Hypothalamus (tissue), 51 donors: ENCODE measurements at places on chromosomes 16 and 17.
A peak's percentile ranks its signal among the peaks of the same experiment; 100 is the strongest.

GRCh38 chr17:60358606-60359225 lies 33.2 kb downstream of the USP32 start:
- DNase-seq, result no peak

- no peak for DNase-seq
Observed at GRCh38 chr17:42117397-42118125, 3.6 kb downstream of the KAT2A start.

GRCh38 chr17:54172096-54172984 lies 349.6 kb downstream of the KIF2B start:
- peak; percentile 4 for DNase-seq

GRCh38 chr17:3814361-3814760 lies 13.4 kb upstream of the ITGAE start:
- DNase-seq, result no peak

GRCh38 chr17:55563363-55563762 lies 52.1 kb upstream of the SMIM36 start:
- no peak for DNase-seq

DNA sequence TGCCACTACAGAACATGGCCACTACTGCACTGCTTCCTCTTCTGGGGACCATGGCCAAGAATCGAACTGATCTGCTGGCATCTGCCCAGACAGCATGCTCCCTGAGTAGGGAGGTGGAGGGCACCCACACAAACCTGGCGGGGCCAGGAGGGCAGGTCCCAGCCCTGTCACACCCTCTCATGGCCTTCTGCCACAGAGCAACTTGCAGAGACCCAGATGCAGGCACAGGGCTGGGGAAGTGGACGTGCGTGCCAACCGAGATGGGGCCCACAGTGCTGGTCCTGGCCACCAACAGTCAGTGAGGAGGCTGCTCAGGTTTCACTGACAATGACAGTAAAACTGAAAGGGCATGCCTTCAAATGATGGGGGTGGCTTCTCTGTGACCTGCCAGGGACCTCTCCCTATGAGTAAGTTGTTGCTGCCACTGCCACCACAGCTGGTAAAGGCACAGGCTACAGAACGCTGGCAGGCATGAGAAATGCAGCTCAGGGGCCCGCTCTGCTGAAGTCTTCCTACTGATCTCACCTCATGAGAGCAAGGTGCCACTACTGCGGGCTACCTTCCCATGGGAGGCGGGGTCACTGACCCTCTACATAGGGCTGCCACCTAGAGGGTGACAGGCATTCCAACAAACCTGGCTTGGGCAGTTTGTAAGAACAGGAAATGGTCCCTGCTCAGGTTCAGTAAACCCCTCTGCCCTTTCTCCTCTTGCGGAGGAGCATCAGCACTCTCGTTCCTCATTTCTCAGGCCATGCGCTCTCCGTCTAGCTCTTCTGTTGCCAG lies 15.5 kb downstream of the HIC1 start:
- no peak for DNase-seq

GRCh38 chr17:76584427-76585032 lies 1.1 kb downstream of the ST6GALNAC2 start:
- DNase-seq, result no peak

GRCh38 chr16:62573466-62573865 lies 537.2 kb upstream of the CDH8 start:
- no peak for DNase-seq

DNA sequence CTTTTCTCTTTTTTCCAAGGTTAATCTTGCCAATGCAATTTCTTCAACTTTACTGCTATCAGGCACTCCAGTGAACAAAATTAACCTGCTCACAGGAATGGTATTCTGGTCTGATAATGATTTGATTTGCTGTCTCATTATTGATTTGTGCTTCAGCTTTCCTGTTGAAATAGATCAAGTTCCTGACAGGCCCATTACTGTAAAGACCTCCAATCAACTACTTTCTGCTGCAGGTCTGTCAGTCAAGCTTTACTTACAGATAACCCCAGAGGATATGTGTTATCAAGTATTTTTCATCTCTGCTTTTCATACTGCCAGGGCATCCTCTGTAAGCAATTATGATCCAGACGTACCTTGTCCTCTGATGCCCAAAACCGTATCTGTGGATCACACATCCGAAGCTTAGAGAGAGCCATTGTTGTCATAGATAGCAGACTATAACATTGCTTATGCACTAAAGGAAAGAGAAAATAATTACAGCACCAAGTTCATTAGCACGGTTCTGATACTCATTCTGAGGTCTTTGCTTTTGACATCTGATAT lies 215.6 kb downstream of the PHKB start:
- DNase-seq, result no peak

DNA sequence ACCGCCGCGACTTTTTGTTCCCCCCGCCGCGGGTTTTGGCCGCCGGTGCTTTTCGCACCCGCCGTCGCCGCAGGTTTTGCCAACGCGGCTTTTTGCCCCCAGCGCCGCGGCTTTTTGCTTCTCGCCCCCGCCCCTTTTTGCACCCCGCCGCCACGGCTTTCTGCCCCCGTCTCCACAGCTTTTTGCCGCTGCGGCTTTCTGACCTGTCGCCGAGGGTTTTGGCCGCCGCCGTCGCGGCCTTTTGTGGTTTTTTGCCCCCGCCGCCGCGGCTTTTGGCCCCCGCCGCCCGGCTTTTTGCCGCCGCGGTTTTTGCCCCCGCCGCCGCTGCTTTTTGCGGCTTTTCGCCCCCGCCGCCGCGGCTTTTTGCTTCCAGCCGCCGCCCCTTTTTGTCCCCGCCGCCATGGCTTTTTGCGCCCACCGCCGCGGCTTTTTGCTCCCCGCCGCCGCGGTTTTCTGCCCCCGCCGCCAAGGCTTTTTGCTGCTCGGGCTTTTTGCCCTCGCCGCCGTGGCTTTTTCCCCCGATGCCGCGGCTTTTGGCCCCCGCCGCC lies 151.1 kb downstream of the KCNJ18 start:
- no peak for DNase-seq

GRCh38 chr16:75931043-75931442 lies 204.8 kb upstream of the CPHXL start:
- no peak for DNase-seq

DNA sequence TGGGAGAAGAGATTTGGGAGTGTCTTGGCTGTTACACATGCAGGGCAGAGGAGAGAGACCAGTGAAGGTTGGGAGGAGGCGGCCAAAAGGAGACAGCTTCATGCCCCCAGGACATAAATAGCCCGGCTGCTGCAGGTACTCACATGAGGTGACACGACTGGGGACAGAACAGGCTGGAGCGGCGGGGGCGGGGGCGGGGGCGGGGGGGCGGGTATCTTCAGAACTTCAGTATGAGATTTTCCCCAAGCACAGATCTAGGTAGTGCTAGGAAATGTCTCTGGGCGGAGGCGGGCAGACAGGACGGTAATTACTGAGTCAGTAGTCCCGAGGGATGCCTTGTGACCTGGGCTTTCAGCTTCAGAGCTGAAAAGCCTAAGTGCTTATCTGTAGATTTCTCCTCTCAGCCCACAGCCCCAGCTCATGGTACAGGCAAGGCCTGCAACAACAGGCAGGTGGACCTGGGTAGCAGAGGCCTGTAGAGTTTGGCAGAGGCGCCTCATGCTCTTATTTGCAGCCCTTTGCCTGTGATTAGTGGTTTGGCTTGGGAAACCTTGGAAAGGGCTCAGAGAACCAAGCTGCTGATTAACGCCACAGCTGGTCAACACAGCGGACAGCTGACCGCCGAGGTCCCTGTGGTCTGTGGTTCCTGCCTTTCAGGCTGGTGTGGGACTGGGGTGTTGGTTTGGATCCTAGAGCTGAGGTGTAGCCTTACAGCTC lies 24.5 kb downstream of the UNK start:
- DNase-seq, result no peak

GRCh38 chr17:9668517-9668916 lies 23.2 kb downstream of the USP43 start:
- DNase-seq, result no peak

DNA sequence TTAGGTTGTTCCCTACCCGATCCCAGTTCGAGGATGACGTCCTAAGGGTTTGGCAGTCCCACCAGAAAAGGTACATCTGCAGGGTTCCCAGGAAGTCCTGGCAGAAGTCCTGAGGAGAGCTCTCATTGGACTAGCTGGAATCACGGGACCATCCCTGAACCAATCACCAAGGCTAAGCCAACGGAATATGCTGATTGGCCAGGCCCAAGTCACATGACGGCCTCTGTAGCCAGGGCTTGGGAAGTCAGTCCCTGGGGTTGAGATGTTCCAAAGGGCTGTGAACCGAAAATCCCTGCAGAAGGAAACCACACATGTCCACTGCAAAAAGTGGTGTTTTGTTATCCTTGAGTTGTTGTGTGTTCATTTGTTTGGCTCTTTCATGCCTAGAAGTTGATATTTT lies 68.2 kb upstream of the ZNF423 start:
- no peak for DNase-seq

DNA sequence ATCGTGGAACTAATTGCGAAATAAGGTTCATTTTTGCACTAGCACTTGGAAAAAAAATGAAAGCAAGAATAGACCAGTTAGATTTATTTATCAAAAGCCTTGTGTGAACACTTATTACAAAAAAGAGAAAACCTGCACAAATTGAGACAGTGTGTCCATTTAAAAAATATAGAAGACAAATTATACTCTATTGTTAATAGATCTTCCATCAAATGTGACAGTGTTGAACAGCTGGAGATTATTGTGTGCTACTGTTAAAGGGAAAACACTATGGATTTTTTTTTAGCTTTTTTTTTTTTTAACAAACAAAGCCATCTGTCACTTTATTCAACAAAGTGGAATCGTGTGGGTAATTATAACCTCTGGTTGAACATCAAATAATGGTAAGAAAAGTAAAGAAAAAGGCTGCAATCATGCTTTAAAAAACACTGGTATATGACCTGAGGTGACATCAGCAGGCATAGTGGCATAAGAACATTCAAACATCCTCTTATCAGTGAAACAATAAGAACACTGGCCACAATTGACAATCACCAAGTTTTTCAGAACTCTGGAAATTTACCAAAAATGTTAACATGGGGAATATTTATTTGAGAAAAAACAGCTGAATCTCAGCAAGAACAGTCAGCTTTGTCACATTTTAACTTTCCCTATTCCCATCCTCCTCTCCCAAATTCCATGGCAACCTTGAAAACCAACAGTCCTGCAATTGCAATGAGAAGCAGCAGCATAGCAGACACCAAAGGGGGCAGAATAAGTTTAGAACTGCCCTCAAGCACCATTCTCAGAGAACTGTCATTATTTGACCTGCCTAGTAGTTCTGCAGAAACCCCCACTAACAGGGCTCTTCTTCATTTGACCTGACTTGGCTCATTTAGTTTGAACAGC lies 442.3 kb upstream of the MON1B start:
- no peak for DNase-seq

DNA sequence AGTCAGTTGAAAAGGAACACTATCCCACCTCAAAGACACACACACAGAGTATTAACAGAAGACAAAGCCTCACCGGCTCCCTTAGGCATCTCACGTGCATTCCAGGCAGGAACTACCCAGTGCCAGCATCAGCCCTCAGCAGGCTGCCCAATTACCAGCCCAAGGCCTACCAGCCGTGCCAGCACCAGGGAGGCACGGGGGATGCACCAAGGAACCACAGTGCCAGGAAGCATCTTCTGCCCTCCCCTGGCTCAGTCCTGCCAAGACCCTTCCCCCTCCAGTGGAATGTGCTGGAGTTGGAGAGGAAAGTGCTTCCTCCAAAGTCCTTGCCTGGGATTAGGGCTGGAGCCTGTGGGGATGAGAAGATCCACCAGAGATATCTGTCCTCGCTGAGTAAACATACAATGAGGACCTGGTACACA lies 11.0 kb upstream of the KRT19 start:
- DNase-seq, result no peak

DNA sequence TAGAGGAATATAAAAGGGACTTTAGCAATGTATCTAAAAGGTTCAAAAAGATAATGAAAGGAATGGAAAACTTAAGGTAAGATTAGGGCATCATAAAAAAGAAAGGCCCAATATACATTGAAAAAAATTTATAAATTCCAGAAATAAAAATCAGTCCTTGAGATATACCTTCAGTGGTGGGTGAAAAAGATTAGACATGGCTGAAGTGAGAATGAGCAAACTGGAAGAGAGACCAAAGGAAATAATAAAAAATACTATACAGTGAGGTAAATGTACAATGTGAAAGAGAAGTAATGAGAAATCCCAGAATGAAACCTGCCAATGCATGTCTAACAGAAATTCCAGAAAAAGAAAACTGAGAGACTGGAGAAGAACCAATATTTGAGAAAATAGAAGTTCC lies 42.9 kb upstream of the PMFBP1 start:
- DNase-seq, result no peak

DNA sequence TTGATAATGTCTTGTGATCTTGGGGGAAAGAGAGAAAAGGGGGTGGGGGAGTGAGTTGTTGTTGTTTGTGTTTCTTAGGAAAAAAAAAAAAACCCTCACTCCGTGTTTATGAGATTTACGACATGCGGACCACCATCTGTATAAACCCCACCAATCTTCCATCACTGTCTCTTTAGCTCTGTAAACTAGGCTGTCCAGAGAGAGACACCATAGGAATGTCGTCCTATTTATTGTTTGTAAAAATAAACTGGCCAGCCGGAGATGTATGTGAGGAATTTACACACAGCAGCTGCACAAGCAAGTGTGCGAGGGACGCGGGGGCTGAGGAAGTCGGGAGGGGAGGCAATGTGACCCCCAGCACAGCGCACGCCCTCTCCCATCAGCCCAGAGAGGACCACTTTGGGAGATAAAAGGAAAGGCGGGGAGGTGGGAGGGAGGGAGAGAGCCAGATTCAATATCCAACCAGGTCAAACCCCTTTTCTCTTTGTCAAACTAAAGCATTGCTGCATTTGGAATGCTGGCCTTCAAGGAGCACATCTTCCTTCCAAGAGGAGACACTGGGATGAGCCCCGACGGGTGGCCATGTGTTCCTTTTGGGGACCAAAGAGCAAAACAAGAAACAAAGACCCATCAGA lies 136.2 kb upstream of the SALL1 start:
- DNase-seq, result no peak

GRCh38 chr16:76574651-76575050 lies 297.4 kb downstream of the CNTNAP4 start:
- no peak for DNase-seq

GRCh38 chr17:753418-753817 lies 1.4 kb upstream of the GEMIN4 start:
- no peak for DNase-seq

GRCh38 chr16:49494891-49495566 lies 121.4 kb downstream of the C16orf78 start:
- no peak for DNase-seq

DNA sequence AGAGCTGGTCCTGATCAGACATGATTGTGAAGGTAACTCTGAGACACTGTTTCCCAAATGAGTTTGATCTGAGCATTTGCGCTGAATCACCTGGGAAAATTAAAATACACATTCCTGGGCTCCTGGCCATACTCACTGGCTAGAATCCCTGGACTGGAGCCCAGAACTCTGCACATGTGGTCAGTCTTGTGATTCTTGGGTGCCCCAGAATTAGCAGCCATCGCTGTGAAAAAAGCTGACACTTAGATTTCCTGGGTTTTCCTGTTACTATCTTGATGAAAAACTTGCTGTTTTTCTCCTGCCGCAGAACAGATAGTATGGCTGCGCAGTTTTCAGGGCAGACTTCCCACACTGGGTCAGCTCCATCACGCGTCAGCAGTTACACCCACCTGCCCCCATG lies 24.6 kb downstream of the NECAB2 start:
- no peak for DNase-seq

- DNase-seq, result no peak
Observed at GRCh38 chr17:28071891-28072606, 29.6 kb downstream of the NLK start.

- no peak for DNase-seq
Observed at GRCh38 chr16:23847948-23848347, 12.2 kb downstream of the PRKCB start.
